ENCODE measurements at places on chromosomes 3 and 15.

DNA sequence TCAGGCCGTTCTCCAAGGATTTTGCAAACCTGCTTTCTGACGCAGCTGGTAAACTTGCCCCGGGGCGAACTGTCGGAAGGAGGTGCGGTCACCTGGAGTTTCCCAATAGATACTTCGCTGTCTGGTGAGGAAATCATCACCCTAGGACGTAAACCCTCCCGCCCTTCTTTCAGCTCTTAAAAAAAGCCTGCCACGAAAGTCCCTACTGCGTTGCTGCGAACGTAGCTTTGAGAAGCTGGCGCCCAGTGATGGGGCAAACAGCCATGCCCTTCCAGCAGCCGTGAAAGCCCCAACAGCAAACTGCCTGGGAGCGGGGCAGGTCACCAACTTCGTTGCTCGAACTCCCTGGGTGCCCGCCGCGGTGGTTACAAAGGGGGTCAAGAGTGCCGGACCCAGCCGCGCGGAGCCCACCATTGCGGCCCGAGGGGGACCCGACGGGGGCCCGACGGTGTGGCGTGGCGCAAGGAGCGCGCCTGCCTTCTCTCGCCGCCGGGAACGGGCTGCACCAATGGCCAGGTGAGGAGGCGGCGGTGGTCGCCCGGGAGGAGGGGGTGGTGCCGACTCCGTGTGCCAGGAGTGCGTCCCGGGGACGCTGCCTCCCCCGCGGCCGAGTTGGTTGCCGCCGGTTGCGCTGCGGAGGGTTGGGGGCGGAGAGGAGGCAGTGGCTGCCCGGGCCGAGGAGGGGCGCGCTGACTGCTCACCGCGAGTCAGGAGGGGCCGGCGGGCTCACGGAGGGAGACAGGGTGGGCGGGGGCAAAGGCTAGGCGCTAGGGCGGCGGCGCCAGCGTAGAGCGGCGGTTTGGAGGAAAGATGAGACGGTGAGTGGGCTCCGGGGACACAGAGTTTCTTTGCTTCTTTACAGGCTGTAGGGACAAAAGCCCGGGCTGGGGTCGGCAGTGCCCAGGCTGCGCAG, at the start of gene PHLDB2:
Gene PHLDB2, plus strand, starts transcription at position 205 of the 913 bp plus-strand sequence. CDS start 24,813 bp downstream, outside the sequence.
- DNase-seq: peak; percentile 34

GRCh38 chr3:77190374-77190773, 150.5 kb downstream of the ROBO2 start:
- DNase-seq: no peak

DNA sequence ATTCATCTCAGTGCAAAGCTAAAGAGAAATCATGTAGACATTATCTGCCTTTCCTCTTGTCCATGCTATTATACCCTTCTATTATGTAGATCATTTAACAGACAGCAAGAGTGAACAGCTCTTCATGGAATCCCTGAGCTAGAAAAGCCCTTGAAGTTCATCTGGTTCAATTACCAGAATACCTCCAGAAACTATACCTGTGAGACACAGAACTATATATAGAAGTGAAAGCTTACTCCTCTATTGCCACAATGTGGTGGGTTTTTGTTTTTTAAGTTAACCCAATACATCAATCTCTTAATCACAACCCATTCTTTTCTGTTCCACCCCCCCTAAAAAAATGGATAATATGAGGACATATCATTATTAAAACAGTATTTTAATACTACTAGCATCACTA, 347.7 kb downstream of the PLCL2 start:
- no peak for DNase-seq

- no peak for DNase-seq
Observed at GRCh38 chr3:101861212-101861788, 12.0 kb downstream of the NFKBIZ start.

- DNase-seq: no peak
Observed at GRCh38 chr3:112857526-112857925, 10.9 kb upstream of the CD200R1L start.

DNA sequence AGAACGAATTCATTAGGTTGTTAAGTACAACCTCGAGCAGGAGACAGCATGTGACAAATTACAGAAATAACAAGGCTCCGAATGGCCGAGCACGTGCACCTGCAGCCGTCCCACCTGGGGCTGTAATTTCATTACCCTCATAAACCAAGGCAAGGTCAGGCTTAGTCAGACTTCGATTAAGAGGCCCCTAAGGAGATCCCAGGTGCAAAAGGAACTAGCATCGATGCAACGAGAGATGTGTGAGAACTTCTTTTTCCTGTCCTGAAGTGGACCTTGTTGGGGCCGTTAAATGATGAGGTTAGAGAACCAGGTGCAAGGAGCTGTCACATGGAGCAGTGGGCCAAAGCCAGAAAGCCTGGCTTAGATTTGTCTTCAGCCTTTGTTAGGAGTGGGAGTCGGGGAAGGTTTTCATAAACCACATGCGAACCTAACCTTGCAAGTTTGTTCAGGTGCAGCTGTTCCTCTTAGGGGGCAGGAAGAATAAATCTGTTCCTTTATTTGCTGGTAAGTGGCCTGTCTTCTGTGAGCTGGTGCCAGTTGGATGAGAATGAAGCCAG, 559.9 kb upstream of the MCTP2 start:
- no peak for DNase-seq

DNA sequence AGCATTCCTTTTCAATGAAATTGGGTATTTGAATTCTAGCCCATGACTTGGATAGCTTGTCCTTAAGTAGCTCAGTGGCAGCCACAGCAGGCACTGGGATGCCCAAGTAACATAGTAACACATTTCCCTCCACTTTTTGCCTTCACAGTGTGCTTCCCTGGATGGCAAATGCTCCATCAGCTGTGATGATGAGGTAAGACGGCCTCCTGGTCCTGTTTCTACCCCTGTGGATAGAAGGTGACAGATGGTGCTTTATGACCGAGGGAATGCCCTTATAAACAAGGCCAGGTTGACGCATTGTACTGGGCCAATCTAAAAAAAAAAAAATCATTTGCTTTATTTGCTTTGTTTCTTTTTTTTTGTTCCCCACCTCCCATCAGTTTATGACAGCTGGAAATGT, 41.8 kb upstream of the LRTM1 start:
- DNase-seq: no peak

GRCh38 chr15:64925335-64926330, 13.9 kb downstream of the ANKDD1A start:
- no peak for DNase-seq

- DNase-seq: no peak
Observed at GRCh38 chr3:101719604-101720185, 4.7 kb upstream of the CEP97 start.

GRCh38 chr15:39587096-39587721, 6.3 kb downstream of the THBS1 start:
- no peak for DNase-seq

GRCh38 chr3:128100161-128100560, 23.5 kb downstream of the RUVBL1 start:
- DNase-seq: no peak

GRCh38 chr3:184005941-184006507, 11.7 kb downstream of the ABCC5 start:
- no peak for DNase-seq

GRCh38 chr15:74958320-74958907, 1.8 kb upstream of the RPP25 start:
- no peak for DNase-seq

DNA sequence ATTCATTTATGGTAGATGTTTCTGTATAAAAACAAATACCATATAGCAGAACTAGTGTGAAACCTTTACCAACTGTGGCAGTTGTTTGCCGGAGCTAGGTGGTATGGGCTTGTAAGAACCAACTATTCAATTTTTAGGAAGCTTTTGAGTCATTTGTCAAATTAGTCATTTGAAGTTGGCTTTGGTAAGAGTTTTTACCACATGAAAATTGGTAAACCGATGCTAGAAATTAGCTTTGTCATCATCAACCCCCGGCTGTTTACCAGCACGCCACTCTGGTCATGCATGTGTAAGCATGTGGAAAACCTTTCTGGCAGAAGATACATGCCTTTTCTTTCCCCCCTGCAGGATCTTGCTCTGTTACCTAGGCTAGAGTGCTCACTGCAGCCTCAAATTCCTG, 63.3 kb downstream of the IL1RAP start:
- no peak for DNase-seq

GRCh38 chr3:69710153-69710977, 28.9 kb upstream of the MITF start:
- no peak for DNase-seq

DNA sequence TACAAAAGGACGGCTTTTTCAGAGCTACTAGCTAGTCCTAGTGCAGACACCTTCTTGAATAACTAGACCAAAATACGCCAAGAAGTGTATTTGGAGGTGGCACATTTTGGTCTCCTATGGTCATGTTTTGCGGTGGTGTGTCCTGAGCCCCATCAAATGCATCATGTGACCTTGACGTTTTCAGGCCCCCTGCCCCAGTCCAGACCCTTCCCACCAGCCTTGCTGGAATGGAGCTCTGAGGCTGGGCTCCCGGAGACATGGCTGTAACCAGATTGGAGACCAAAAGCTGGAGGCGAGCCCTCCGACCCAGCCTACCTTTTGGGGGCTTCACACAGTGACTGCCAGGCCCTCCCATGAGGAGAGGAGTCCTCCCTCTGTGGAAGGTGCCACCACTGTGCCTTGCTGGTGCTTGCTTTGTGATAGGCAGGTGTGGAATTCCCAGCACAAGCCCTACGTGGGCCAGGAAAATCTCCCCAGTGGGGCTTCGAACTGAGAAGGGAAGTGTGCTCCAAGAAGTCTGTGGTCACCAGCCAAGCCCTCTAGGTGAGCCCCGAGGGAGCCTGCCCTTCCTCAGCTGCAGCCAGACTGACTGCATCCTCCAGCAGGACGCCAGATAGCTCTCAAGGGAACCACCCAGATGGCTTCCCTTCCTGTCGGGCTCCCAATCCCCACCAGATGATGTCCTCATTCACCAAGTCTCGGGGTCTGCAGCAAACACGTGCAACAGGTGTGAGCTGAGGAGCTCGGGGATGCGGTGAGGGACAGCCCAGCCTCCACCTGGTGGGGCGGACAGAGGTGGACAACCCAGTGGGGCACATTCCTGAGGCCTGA, 126.2 kb downstream of the ASB7 start:
- no peak for DNase-seq

- DNase-seq: no peak
Observed at GRCh38 chr3:144098691-144099090, 127.1 kb downstream of the DIPK2A start.

- no peak for DNase-seq
Observed at GRCh38 chr3:79148786-79149185, 619.0 kb downstream of the ROBO1 start.

GRCh38 chr3:129622933-129623332, 16.5 kb upstream of the PLXND1 start:
- DNase-seq: no peak

GRCh38 chr15:52428297-52428696, 100.4 kb downstream of the MYO5A start:
- no peak for DNase-seq

- DNase-seq: no peak
Observed at GRCh38 chr3:155497930-155498647, 204.6 kb upstream of the STRIT1 start.

GRCh38 chr15:34436126-34436955, 1.3 kb downstream of the GOLGA8A start:
- DNase-seq: no peak

DNA sequence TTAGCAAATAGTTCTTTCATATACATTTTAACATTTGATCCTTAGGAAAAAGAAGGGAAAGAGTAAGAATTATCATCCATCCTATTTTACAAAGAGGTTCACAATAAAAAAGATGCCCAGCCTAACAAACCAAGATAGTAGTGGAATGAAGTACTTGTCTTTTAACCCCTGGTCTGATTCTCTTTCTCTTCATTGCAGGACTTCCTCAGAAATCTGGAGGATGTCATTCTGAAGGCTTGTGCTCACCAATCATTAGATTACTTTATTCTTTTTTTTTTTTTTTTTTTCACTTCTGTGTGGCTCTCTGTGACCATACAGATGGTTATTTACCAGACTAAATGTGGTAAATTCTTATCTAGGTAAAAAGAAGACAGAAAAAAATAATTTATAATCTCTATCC, 7.0 kb downstream of the HDGFL3 start:
- no peak for DNase-seq

DNA sequence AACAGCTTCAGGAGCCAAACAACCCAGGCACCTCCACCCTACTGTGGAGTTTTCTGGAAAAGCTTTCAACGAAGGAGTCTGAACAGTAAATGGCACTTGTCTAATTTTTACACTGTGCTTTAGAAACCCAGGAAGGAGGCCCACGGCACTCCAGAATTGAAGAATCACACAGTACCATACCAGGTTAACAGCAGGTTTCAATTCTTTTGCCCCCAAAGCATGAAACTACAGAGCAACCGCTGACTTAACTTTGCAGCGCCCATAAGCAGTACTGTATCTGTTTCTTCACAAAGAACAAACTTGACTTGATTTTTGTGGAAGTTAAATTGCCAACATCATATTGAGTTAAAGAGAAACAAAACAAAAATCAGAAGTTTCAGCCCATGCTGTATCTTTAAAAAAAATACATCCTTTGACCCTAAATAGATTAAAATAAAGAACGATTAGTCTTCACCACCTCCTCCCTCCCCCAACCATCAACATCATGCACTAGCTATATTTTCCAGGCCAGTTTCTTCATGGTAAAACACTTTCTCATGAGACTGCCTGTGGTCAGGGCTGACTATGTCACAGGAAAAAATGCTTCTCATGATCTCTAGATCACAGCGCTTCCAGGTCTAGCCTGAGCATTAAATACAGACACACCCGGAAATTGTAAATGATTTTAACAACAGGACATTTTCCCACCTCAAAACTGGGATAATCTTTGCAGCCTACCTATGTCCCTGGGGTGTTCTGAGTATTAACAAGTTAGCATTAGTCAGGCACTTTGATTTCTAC, 456.3 kb downstream of the FOXP1 start:
- no peak for DNase-seq

- DNase-seq: no peak
Observed at GRCh38 chr15:56794553-56795329, 61.4 kb upstream of the ZNF280D start.

- no peak for DNase-seq
Observed at GRCh38 chr15:65954289-65954741, 85.0 kb downstream of the RAB11A start.

DNA sequence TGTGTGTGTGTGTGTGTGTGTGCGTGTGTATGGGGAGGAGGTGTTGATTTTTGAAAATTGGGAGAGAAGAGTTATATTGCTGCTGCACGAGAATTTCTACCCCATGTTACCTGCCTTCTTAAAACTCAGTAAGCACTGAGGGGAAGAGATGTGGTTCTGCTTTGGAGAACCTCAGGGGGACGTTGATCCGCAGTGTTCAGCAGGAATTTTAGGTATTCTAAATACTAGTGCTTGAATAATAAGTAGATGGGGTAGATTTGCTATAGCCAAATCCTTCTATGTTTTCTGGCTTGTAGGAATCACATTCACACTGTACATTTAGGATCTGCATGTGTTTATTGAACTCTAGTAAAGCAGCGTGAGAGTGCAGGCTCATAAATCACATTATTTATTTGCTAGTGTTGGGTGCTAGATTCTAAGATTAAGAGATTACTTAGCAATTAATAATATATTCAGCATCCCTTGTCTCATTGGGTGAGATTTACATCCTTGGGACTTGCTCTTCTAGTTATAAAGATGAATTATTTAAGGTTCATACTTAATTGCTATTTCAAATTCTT, 268.1 kb downstream of the MFSD1 start:
- DNase-seq: no peak
